ENCODE measurements at places on chromosomes 3 and 15.
A peak's percentile ranks its signal among the peaks of the same experiment; 100 is the strongest.

- DNase-seq: peak; percentile 75
These were observed 892 bp downstream of the NMD3 start for GRCh38 chr3:161221806-161222600.

DNA sequence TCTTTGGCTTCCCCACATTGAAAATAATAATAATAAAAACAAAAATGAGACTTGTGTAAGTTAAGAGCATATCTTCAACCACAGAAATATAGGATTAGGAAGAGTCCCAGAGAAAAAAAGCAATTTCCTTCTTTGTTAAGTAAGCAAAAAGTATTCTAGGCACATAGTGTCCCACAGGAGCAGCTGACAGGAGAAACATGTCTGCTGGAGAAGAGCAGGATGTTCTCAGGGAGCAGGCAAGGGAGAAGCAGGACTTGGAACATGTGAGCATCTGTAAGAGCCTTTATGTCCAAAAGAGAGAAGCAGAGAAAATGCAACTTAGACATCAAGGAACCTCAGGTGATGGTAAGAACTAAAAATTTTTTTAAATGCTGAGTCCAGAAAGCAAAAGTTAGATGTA, 39.0 kb downstream of the TTC23 start:
- no peak for DNase-seq

DNA sequence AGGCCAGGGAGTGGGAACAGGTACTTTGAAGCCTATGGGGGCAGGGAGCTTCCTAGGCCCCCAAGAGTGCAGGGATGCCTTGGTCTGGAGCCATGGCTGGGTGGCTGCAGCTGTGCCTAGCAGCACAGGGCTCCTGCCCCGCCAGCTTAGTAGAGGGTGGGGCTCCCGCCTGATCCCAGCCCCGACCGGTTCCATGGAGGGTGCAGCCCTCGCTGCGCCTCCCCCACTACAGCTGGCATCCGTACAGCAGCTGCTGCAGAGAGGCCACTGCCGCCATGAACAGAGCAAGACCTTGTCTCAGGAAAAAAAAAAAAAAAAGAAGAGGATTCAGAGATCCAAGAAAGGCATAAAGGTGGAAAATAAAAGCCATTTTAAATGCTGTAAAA, 277.2 kb downstream of the UBE2E2 start:
- DNase-seq: no peak

GRCh38 chr3:13137941-13138832, 65.0 kb upstream of the IQSEC1 start:
- DNase-seq: no peak

DNA sequence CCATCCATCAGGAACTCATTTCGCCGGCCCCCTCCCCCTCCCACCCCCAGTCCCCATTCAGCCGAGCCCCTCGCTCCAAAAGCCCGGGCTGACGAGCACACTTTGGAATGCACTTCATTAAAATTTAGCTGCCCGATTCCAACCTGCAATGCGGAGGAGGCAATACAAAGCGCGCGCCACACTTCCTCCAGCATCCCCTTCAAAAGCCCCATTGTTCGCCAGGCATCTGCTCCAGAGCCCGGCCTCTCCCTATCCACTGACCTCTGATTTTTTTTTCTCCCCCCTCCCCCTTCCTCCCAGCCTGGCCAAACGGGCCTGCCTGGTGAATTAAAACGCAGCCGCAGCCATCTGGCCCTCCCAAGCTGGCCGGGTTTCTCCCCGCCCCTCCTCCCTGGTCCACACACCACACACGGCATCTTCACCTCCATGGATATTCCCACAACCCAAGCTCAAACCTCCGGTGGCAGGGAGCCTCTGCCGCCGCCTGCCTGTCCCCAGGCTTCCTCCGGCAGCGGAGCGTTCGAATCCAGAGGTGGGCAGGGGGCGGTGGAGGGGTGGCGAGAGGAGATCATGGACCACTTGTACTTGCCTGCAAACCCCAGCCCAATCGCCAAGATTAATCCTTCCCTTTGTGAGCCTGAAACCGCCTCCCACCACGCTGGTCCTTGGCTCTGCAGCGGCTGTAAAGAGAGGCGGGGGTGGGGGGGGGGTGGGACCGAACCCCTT, 441.3 kb downstream of the MAGI1 start:
- DNase-seq: no peak

- no peak for DNase-seq
These were observed 2.8 kb upstream of the VILL start for GRCh38 chr3:37987751-37988179.

- DNase-seq: no peak
These were observed 26.4 kb upstream of the SKIL start for GRCh38 chr3:170331143-170331542.

GRCh38 chr15:60101416-60101815, 97.3 kb downstream of the FOXB1 start:
- no peak for DNase-seq

DNA sequence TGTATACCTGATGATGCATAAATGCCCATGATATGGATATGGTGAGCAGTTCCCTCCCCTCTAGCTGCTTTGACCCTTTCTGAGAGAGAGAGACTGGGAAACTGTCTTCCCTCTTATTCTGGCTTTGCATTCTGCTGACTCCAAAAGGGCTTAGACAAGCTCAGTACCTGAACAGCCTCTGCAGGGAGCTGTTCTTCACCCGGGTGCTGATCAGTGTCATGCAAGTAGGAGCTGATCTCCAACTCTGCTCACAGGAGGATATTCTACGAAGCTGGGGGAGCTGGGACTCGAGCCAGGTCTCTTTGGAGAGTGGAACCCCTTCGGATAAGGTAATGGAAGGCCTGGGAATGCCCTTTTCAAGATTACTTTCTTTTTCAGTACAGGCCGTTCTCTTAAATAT, 237.1 kb downstream of the RYR3 start:
- DNase-seq: peak; percentile 69

- no peak for DNase-seq
These were observed 91.1 kb downstream of the VGLL4 start for GRCh38 chr3:11552289-11553264.

DNA sequence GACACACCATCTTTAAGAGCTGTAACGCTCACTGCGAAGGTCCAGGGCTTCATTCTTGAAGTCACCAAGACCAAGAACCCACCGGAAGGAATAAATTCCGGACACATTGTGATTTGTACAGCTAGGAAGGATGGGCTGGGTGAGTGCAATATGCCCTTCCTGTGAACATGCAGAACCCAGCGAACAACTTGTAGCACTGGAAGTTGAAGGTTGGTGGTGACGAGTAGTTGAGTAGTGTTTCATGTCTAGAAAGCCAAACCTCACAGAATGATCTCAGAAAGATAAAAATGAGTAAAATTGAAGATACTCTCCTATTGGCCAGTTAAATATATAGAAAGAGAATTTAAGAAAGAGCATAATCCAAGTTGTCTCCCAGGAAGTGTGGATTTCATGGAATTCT, 462.2 kb upstream of the CFAP20DC start:
- DNase-seq: no peak
